ENCODE measurements at places on chromosomes 4 and X. TPM values are rescaled to one million over a fixed set of nuclear protein-coding genes. Genes with fewer than 3 reads are reported as not detected.

MAGEE1 gene
- 2.3 TPM for total RNA-seq

GPC3 gene
- total RNA-seq: 15.3 TPM

RXFP1 gene
- total RNA-seq: not detected

DNA sequence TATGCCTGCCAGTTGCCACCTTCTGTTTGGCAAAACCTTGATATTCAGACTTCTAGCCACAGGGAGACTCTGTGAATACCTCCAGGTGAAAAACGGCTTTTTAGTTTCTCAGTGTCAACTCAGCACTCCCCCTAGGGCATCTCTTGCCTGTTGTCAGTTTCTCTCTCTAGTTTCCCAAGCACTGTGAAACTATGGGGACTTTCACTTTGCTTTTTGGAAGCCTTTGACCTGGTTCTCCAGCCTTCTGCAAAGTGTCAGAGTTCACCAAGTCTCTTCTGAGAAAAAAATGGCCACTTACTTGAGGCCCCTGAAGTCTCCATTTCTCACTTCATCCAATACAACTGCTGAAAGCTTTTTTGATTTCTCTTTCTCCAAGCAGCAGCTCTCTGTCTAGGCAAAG is 521.5 kb downstream of the INPP4B start:
- DNase-seq: no peak

DNA sequence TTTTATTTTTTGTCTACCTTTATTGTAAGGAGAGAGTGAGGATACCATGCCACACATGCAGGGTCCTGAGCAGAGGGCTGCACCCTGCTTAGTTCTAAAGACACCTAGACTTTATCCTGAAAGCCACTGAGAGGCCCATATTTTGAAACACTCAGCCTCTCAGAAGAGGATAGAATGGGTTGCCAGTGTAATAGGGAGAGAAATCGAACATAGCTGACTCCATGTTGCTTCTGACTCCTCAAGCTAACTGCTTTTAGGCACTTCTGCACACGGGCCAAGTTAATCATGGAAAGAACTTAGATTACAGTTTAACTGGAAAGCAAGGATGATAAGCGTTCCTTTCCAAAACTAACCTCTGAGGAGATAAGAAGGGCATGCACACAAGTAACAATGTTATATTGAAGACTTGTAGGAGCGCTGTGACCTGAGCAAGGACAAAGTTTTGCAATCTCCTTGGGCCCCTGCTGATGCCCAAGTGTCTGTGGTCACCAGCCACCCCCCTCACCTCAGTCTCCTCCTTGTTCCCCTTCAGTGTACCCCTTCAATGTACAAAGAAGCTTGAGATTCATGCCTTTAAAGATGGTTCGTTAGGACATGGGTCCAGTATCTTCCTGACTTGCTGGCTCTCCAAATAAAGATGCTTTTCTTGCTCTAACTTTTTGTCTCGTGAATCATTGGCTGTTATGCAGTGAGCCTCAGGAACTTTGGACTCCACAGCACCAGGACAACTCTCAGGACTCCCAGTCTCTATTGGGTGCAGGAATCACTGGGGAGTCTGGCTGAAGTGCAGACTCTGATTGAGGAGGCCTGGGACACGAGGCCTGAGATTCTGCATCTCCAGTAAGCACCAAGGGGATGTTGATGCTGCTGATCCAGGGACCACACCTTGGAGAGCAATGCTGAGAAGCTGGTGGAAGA is 25.4 kb upstream of the CD99 start:
- DNase-seq: no peak

GAB3 gene
- total RNA-seq: 0.82 TPM

PRDM5 gene
- total RNA-seq: 7.1 TPM

KANTR gene
- 5.0 TPM for total RNA-seq

PPEF2 gene
- not detected for total RNA-seq

DNA sequence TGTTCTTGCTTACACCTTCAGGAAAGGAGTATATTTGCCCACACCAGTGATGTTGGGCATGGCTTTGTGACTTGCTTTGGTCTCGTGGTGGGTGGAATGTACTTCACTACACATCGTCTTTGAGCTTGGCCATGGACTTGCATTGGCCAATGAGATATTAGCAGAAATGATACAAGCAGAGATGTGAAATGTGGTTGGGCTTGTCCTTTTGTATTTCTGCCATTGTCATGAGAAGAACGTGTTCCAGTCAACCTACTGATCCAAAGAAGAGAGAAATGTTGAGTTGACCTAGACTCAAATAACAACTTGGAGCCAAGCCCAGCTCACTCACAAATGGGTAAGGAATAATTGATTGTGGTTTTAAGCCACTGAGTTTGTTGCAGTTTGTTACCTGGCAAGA is 138.4 kb upstream of the ARX start:
- DNase-seq: no peak

NPY2R gene
- total RNA-seq: not detected

DNA sequence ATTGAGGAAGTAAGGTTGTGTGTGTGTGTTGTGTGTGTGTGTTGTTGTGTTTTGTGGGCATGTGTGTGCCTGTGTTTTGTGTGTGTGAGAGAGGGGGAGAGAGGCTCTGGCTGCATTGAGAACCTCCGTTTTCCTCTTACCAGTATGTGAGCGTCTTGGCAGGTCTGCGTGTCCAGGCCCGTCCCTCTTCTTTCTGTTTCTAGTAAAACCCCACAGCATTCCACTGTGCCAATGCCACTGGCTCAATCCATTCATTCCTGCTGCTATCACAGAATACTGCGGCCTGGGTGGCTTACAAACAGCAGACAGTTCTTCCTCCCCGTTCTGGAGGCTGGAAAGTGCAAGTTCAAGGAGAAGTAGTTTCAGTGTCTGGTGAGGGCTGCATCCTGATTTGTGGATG is 15.5 kb upstream of the HTRA3 start:
- DNase-seq: no peak

PCDH18 gene
- 1.2 TPM for total RNA-seq

All from kidney epithelial cell (primary cell).